Stimulated activated CD4-positive, alpha-beta T cell treated with anti-CD3 and anti-CD28 coated beads, TNF-alpha, amount 100 ng/mL, for 24 hours (primary cell): ENCODE measurements at places on chromosomes 7 and 10.

- no peak for DNase-seq
Observed at GRCh38 chr10:43338117-43338516, 33.3 kb upstream of the FXYD4 start.

DNA sequence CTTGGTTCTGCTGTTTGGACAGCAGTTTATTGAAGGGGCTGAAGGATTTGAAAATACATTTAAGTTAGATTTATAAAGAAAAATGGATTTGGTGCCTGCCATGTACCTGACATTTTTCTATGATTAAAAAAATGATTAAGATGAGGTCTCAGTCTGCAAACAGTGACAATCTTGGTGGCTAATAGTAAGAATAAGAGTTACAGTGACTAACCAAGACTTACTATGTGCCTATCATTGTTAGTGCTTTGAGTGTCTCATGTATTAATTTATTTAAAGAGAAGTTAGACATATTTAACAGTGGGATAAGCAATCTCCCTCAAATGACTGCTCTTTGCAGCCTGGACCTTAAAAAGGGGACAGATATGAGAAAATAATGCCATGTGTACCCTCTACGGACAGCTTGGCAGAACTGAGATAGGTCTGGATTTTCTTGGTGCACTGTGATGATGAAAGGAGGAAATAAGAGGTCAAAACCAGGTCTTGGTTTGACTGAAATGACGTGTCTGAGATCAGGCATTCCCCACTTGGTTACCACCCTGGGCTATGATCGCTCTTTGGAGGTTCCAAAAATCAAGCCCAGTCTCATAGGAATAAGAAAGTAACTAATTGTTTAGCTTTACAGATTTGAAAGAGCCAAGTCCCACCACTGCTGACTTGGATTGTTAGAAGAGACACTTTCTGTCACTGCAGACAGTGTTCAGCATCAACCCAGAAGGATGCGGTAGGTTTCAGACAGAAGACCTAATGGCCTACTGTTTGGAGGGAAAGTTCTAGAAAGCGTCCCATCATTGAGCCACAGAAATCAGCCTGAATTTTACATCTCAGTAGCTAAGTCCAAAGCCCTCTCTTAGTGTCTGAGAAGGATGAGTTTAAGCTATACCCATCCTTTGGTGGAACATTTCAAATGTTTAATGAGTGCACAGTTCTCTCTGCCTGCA, 2.1 kb downstream of the CASP7 start:
- DNase-seq: peak; percentile 11

- no peak for DNase-seq
Observed at GRCh38 chr7:140310337-140311002, 87.9 kb downstream of the SLC37A3 start.

DNA sequence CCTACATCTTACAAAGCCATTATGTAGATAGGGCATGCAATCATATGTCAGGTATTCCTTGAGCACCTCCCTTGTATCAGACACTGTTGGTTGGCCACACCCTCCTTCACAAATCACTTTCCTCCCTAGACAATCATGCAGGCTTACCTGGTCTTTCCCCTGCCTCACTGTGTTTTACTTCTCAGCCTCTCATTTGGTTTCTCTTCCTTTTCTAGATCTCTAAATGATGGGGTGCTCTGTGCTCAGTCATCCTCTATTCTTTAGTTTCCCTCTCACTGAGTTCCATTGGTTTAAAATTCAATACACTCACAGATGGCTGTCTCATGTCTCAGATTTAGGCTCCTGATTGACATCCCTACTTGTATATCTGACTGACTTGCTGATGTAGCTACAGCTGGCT, 31.4 kb downstream of the ANK3 start:
- no peak for DNase-seq

GRCh38 chr10:103888113-103888841, 29.7 kb downstream of the STN1 start:
- DNase-seq: no peak

DNA sequence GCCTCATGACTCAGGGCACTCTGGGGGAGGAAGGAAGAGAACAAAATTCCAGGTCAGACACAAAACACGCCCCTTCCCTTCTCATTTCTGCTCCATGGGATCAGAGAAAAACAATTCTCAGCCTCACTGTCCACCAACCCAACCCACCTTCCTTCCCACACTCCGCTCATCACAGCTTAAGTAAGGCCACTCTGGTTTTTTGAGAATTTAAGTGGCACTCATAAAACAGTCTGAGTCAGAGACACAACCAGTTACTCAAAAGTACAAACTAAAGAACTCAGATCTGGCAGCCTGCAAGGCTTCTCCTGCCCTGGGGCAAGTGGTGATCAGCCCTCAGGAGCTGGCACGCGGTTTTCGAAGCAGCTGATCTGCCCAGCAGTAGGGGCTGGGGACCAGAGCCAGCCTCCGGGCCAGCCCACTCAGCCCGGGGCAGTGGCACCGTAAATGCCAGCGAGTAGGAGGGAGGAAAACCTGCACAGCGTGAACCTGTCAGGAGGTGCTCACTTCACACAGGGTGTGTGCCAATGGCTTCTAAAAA, 39.1 kb upstream of the ABLIM1 start:
- no peak for DNase-seq
